ENCODE measurements at places on chromosomes 5 and 9.
A peak's percentile ranks its signal among the peaks of the same experiment; 100 is the strongest.

DNA sequence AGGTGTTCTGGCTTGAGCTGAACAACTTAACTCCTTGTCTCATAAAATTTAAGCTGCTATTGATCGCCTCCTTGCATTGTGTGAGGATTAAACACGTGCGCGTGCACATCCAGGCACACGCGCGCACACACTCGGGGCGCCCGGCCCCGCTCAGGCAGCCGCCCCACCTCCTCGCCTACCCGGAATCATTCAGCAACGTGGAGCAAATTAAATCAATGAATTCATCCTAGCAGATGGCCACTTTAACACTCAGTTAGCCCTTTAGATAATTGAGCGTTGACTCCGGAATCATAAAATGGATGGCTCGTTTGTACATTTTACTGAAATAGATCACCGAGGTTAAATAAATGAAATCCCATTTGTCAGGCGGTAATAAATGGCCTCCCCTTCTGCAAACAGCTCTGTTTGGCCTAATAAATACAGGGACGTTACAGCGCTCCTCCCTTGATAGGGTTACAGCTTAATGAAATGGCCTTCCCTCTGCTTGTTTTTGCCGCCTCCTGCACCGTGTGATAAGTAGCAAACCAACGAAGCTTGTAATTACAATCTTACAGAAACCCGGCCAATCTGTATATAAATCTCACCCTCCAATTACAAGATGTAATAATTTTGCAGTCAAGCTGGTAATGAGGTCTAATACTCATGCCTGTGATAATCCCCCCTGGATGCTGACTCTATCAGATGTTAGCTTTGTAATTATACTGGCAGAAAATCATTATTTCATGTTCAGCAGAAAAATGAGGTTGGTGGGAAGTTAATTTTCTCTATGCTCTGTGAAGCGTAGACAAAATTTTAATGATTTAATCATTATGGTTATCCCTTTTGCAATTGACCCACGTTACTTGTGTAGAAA lies 229.7 kb upstream of the IRX4 start:
- DNase-seq = no peak

DNA sequence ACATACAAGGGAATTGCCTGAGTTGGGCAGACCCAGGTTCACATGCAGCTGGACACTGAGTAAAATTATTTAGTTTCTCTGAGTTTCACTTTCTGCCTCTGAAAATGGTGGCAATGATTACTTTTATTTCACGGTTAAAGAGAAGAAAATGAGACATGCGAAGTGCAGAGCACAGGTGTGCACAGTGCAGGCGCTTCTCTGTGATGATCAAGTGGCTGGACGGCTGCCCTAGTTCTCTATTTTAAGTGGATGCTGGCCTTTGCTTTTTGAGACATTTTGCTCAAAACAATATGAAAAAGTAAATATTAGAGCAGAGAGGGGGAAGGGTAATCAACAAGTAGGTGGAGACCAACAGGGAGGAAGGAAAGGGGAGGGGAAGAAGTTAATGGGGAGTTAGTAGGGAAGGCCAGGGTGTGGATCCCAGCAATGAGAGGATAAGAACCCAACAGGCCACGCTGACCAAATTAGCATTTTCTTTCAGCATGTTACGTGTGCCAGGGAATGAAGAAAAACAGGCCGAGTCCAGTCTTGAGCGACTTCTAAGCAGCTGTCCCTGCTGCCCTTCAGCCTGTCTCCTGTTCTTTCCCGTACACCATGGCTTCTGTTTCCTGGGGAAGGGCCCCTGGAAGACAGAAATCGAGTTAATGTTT lies 16.1 kb downstream of the SNX18 start:
- no peak for DNase-seq

- DNase-seq = no peak
These were observed 32.2 kb downstream of the TRIO start for GRCh38 chr5:14175381-14175780.

DNA sequence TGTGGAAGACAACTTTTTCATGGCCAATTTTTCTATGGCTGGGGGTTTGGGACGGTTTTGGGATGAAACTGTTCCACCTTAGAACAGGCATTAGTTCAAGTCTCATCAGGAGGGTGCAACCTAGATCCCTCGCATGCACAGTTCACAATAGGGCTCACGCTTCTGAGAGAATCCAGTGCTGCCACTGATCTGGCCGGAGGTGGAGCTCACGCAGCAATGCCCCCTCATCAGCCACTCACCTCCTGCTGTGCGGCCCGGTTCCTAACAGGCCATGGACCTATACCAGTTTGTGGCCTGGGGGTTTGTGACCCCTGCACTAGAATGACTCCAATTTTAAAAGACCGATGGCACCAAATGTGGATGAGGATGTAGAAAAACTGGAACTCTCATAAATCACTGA lies 127.2 kb upstream of the IER5L start:
- no peak for DNase-seq

GRCh38 chr5:109656829-109657228 lies 32.9 kb upstream of the MAN2A1 start:
- DNase-seq = no peak

DNA sequence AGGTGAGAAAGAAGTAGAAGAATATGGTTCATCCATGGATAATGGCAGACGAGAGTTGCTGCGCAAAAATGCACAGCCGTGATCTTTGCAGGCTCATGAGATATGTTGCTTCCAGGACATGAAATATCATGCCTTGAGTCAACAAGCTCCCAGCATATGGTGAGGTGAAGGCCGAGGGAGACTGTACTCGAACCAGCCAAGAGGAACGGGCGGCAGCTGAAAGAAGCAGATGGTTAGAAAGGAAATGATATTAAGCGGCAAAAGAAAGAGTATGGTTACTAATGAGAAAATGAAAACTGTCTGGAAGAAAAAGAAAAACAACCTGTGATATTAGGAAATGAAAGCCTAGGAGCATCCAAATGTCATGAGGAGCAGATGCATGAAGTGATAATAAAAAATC lies 344.7 kb upstream of the DAP start:
- DNase-seq = peak; percentile 98

DNA sequence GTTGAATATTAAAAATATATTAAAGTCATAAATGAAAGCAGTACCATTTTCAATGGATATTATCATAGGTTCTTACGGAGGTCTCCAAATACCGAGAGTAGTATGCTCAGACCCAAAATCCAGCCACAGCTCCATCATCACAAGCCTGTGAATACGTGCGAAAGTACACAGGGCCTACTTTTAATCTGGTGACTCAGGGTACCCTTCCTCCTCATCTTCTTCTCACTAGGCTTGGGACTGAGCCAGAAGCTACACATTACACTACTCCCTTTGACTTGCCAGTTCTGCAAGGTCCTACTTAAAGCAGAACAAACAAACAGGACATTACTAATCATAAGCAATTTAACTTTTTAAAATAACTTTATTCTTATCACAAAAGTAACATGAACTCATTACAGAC lies 7.6 kb upstream of the RIC1 start:
- no peak for DNase-seq

DNA sequence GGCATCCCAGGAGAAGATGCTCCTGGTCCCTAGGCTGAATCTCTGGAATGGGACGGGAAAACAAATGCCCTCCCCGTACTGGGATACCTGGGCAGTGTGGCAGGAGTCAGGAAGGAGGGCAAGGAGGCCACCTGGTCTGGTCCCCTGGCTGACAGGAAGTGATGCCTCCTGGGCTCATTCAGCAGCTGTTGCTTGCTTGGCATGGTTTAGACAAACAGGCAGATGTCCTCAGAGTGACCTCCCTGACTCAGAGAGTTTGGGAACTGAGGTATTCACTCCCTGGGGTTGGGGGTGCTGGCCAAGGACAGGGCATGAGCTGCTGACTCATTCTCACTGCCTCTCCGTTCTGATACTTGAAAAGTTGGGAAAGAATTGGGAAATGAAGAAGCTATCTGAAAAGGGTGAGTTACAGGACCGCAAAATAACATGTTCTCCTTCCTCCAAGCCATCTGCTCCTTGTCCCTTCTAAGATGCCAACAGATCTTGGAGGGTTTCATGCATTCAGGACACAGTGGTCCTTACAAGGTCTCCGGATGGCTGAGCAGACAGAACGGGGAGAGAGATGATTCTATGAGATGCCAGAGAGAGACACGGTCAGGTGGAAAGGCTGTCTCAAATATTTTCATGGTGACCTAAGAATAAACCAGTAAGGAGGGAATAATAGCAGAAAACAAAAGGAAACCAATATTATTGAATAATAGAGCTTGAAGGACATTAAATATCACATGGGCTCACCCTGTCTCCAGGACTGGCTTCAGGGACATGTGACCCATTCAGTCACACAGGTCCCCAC lies 534.5 kb downstream of the BNC2 start:
- DNase-seq = no peak

GRCh38 chr5:150410524-150411244 lies 2.0 kb downstream of the CD74 start:
- peak; percentile 77 for DNase-seq

- DNase-seq = no peak
These were observed 58.7 kb upstream of the HRH2 start for GRCh38 chr5:175599210-175599609.

GRCh38 chr9:13410566-13411031 lies 131.1 kb upstream of the MPDZ start:
- no peak for DNase-seq

GRCh38 chr5:74288038-74288437 lies 352.5 kb downstream of the ENC1 start:
- DNase-seq = no peak

GRCh38 chr5:16763211-16763610 lies 146.4 kb upstream of the RETREG1 start:
- no peak for DNase-seq

- no peak for DNase-seq
These were observed 11.5 kb upstream of the AGXT2 start for GRCh38 chr5:35059251-35059650.

- no peak for DNase-seq
These were observed 30.1 kb upstream of the SNX24 start for GRCh38 chr5:122815218-122815767.

DNA sequence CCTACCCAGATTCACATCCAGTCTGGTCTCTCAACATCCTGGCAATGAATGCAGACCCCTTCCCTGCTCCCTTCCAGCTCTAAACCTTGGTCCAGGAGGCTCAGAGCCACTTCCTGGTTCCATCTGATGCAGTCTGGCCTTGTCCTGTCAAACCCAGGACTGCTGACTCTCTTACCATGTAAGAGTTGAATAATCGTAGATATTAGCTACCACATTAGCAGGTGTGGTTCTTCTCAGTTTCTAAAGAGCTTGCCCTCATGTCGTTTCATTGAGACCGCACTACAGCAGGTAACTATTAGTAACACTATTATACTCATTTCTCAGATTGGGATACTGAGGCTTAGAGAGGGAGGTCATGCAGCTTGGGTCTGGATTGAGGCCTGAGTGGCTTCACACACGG lies 133.3 kb downstream of the BOD1 start:
- no peak for DNase-seq

DNA sequence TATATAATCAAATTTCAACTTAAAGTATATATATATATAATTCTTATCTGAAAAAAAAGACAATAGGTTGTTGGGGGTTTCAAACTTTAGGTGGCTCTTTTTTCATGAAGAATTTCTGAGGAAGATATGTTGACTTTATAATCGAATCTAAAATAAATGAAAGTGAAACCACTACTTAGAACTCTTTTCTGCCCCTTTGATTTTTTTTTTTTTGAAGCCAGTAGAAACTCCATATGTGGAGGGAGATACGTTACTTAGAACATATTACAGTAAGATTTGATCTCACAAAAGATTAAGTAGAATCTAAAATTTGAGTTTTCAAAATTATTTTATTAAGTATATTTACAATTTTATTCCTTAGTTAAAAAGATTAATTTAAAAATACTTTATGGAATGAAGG lies 96.9 kb downstream of the ATG10 start:
- DNase-seq = no peak

DNA sequence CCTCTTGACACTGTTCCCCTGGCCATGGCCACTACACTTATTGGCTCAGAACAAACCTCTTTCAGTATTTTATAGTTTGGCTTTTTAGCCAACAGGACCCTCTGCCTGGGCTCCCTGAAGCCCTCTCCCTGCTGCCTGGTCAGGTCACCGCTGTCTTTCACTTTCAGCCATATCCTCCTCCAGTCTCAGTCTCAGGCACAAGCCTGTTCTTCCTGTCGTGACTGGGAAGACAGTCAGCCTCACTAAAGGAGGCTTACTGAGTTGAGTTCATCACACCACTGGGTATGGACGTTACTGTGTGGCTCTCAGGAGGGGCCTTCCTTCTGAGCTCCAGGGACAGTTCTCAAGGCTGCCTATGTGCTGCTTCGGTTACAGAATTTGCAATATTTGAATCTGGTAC lies 2.0 kb downstream of the QSOX2 start:
- no peak for DNase-seq

DNA sequence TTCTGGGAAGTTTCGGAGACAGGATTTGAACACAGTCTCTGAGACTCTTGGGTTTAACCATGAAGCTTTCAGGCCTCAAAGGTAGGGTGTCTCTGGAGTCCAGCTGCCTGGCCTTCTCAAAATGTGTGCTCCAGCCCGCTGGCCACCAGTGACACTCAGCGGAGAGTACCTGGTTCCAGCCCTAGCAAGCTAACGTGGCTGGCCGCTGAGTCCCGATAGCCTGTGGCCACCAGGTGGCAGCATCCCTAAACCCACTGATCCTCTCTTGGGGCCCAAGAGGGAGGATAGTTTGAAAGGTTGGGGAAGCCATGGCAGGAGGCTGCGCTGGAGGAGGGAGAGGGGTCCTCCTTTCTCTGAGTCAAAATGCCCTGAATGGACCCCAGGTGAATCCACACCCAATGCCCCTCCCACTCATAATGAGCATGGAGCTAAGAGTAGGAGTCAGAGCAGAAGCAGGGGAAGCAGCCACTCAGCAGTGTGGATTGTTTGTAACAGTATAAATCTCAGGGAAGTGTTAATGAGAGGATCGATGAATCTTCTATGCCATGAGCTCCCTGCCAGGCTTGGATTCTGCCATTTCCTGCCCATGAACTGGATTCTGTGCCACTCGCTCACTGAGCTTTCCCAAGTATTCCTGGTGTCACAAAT lies 5.4 kb upstream of the TIFAB start:
- peak; percentile 19 for DNase-seq

DNA sequence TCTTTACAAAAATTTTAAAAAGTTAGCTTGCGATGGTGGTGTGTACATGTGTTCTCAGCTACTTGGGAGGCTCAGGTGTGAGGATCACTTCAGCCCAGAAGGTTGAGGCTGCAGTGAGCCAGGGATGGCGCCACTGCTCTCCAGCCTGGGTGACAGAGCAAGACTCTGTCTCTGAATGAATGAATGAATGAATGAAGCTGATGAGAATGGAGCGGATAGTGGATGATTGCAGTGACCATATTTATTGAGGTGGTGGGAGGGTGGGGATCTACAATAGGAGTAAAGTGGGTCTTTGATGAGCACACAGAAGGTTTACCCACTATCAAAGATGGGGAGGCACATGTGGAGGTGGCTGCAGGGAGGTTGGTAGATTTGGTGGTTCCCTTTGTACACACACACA lies 120.2 kb downstream of the AOPEP start:
- no peak for DNase-seq

GRCh38 chr5:150516011-150516410 lies 8.1 kb downstream of the NDST1 start:
- DNase-seq = no peak

DNA sequence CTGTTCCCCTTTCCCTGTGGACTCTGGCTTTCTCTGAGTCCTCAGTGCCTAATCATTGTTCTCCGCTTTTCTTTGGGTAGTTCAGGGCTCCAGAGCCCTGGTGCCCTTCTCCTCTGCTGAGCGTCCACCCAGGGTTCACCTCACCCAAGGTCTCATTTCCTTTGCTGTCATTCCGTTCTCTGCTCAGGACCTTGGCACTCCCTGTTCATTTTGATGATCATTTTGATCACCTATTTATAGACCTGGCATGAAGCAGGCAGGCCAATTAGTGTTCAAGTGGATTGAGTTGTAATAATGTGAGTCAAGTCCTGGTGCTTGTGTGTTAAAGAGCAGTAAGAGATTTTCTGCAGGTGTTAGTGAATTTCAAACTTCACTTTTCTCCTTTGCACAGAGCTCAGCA lies 3.6 kb downstream of the TRIO start:
- DNase-seq = no peak

Measured in NCI-H1694 (cell line).